ENCODE measurements at places on chromosomes 4 and X. TPM values are rescaled to one million over a fixed set of nuclear protein-coding genes. Genes with fewer than 3 reads are reported as not detected.
A peak's percentile ranks its signal among the peaks of the same experiment; 100 is the strongest.

DNA sequence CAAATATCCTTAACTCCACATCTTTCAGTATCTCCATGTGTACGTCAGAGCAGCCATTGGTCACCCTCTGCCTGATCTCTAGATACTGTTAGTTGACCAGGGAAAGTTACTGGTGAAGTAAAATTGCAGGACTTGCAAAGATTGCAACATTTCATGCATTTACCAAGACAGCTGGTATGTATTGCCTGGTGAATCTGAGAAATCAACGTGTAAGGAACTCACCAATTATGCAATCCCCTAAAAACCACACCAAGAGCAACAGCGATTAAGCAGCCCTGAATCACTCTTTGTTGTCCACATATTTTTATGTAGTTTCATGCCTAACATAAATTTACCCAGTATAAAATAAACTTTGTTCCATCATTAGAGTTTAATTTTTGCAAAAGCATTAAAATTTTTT is 271.2 kb downstream of the NLGN4X start:
- no peak for DNase-seq
- no peaks in the 10 kb centered on the region for H3K36me3 ChIP-seq
- no peak overlapping the region for H3K27ac ChIP-seq
- H3K4me1 ChIP-seq = no peaks in the 10 kb centered on the region
- no peak overlapping the region for H3K4me3 ChIP-seq

DNA sequence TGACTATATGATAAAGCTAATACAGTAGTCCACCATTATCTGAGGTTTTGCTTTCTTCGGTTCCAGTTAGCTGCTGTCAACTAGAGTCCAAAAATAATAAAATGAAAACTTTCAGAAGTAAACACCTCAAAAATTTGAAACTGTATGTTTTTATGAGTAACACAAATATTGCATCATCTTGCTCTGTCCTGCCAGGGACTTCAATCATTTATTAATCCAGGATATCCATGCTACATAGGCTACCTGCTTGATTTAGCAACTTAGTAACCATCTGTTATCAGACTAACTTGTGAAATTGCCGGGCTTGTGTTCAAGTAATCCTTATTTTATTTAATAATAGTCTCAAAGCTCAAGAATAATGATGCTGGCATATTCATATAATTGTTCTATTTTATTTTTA is 1537.8 kb upstream of the PABPC4L start:
- no peak for DNase-seq
- H3K4me3 ChIP-seq = no peak overlapping the region
- H3K27me3 ChIP-seq = no peaks in the 10 kb centered on the region
- no peaks in the 10 kb centered on the region for H3K4me1 ChIP-seq
- H3K27ac ChIP-seq = no peak overlapping the region

DNA sequence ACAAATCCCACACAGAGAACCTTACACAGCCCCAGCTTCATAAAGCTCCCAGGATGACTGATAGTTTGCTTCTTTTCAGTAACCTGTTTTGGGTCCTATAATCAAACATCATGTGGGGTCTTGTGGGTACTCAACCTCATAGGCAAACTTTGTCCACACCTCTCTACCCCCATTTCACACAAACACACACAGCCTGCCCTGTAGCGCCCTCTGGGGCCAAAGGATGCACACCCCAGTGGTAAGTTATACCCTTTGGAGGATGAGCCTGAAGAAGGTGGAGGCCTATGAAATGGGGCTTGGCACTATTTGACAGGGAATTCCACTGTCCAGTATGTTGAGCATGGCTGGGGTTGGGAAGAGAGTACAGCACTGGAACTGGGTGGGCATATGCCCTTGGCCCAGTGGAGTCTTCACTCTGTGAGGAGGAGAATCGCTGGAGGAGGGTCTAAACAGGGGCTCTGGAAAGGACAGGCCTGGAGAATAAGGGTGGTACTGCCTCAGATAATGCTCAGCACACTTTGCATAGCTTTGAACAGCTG is 30.5 kb upstream of the COL25A1 start:
- H3K27ac ChIP-seq = no peak overlapping the region
- no peak overlapping the region for H3K4me3 ChIP-seq
- H3K27me3 ChIP-seq = no peaks in the 10 kb centered on the region
- no peak for DNase-seq
- H3K4me1 ChIP-seq = no peaks in the 10 kb centered on the region
- no peaks in the 10 kb centered on the region for H3K36me3 ChIP-seq

DNA sequence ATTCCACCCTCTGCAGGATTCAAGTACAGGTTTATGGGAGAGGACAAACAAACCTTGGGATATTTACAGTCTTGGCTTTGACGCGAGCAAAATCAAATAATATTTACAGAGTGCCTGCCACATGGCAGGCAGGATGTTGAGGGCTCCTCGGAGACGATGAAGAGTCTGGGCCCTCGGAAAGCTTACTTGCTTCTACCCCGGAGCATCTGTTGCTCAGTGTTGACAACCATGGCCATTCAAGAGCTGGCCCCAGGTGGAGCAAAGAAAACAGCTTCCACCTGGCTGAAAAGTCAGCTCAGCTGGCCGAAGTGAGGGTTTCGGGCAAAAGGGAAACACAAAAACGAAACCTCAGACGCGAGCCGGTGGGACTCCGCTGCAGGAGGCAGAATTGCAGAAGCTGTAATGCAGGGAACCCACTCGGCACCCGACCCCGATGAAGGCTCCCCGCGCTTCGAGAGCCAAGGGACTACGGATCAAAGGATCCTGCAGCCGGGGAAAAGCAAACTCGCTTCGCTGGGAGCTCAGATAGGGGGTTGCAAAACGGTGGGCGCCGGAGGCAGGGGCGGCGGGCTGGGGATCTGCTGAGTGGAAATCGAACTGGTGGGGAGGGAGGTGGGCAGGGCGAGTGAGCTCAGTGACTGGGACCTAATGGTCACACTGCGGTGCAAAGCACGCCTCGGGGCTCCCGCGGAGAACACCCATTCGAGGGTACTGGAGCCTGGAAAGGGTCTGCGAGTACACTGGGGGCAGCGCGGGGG is 805 bp downstream of the ATP8A1 start:
- H3K4me3 ChIP-seq = peak overlapping the region; percentile 76
- no peaks in the 10 kb centered on the region for H3K4me1 ChIP-seq
- H3K36me3 ChIP-seq = no peaks in the 10 kb centered on the region
- H3K27me3 ChIP-seq = no peaks in the 10 kb centered on the region
- no peak overlapping the region for H3K27ac ChIP-seq
- peak; percentile 60 for DNase-seq

DNA sequence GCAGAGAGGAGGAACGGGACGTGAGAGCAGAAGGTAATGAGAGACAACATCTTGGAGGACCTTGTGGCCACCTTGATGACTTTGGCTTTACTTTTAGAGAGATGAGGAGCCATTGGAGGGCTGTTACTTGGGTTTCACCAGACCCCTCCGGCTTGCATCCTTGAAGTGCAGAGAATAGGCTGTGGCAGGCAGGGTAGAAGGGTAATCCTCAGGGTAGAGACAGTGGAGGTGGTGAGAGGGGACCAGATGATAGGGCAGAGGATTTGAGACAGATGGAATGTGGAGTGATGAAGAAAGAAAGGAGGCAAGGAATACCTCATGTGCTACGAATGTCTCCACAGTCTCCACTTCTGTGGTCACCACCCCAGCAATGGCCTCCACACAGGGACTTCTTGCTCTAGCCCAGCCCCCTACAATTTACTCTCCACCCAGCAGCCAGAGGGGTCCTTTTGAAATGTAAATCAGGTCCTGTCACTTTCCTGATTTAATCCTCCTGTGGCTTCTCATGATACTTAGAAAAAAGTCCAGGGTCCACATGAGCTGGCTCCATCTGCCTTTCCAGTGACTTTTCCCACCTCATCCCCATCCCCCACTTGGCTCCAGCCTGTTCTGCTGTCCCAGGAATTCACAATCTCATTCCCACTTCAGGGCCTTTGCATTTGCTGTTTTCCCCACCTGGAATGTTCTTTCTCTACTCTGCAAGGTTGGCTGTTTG is 115.0 kb downstream of the PJA1 start:
- H3K27ac ChIP-seq = no peak overlapping the region
- H3K27me3 ChIP-seq = no peaks in the 10 kb centered on the region
- no peak for DNase-seq
- no peaks in the 10 kb centered on the region for H3K36me3 ChIP-seq

- no peaks in the 10 kb centered on the region for H3K27me3 ChIP-seq
These were observed 142.9 kb downstream of the ANAPC10 start for GRCh38 chr4:144955104-144955503.

Gene RAI2
- total RNA-seq = 2.1 TPM

Data from right lobe of liver (tissue), 6 donors.